ENCODE measurements at places on chromosomes 2 and 18.

- no peak for DNase-seq
Measured at GRCh38 chr18:75406491-75407445, 20.7 kb downstream of the SMIM21 start.

GRCh38 chr2:224122542-224122941 is 83.5 kb upstream of the SERPINE2 start:
- no peak for DNase-seq

GRCh38 chr2:84546551-84546950 is 30.3 kb downstream of the DNAH6 start:
- DNase-seq, result no peak

DNA sequence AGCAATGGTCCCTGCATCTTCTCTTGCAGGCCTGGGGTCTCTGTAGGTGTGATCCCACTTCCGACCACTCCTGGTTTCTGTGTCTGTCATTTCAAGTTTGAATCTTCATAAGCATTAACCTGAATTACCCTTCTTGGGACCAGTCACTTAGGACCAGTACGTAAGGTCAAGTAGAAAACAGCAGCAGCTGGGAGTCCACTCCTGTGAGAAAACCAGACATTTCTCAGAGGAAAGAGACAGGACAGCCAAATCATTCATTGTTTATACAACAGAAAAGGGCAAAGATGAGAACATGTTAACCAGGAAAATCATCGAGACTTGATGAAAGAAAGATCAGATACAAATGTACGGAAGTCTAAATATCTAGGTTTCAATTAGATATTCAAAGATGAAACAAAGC is 163.0 kb downstream of the MREG start:
- DNase-seq, result no peak

DNA sequence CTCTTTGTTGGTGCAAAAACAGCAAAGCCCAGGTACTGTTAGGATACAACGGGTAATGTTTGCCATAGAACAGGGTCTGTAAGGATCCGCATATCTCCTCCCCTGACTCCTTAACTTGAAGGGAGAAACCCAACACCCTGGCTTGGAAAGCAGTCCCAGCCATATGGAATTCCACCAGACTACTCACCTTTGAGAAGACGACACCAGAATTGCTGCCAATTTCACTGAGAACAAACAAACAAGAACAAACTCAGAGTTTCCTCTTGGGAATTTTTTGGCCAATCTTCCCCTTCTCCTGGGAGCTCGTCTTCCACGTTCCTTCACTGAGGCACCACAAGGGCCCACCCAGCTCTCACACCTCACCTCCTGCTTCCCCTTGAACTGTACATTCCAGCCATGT is 29.2 kb downstream of the CAPN14 start:
- no peak for DNase-seq

GRCh38 chr2:25146896-25147295 is 21.5 kb downstream of the POMC start:
- no peak for DNase-seq

GRCh38 chr2:204574486-204574885 is 29.2 kb downstream of the PARD3B start:
- no peak for DNase-seq

- DNase-seq, result no peak
Measured at GRCh38 chr2:15844211-15844801, 96.0 kb upstream of the MYCN start.

- DNase-seq, result no peak
Measured at GRCh38 chr2:224563537-224563936, 21.6 kb downstream of the CUL3 start.

- no peak for DNase-seq
Measured at GRCh38 chr2:221657806-221658205, 85.7 kb upstream of the EPHA4 start.

GRCh38 chr2:231127936-231128335 is 3.1 kb upstream of the HTR2B start:
- no peak for DNase-seq

DNA sequence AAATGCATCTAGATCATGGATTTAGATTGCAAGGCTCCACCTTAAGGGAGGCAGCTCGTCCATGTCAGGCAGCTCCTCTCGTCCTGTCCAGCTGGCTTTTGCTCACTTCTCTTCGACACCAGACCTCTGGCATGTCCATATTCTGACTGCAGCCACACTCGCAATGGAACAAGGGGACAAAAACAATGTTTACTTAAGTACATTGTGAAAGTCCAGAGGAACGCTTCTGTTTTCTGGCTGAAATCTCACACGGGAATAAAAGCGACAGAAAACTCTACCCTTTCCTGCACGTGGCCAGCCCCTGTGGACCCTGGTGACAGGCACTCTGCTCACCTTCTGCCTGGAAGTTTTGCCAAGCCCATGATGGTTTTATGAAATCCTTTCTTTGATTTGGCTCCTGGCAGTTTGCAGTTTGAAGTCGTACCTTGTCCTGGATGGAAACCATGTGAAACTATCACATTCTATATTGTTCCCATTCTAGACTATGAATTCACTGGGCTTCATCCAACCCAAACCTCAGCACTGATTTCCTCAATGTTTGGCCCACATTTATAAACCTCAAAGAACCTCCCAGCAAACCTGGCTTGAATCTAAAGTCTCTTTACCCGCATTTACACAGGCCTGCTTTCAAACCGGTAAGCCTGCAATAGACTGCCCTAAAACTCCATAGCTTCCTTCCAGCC is 134.3 kb upstream of the PIEZO2 start:
- no peak for DNase-seq

GRCh38 chr18:39698436-39698835 is 2132.8 kb upstream of the CELF4 start:
- no peak for DNase-seq

- no peak for DNase-seq
Measured at GRCh38 chr18:63085611-63086010, 234.0 kb downstream of the BCL2 start.

GRCh38 chr18:22005191-22005841 is 164.1 kb upstream of the GATA6 start:
- no peak for DNase-seq

DNA sequence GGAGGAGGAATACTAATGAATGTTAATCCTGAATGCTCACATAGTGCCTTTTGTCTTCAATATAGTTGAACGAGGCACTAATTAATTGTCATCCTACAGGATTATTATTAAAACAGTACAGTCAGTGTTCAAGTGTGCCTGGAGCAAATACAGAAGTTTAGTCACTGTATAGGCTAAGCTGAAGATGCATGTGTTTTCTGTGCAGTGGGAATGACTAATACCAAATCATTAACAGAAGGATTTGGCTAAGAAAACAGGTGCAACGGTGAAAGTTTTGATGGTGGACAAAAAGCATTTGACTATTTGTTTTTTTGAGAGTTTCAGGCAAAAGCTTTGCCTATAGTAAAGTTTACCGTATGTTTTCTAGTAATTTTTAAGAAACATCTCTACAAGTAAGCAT is 62.8 kb downstream of the DCC start:
- no peak for DNase-seq

DNA sequence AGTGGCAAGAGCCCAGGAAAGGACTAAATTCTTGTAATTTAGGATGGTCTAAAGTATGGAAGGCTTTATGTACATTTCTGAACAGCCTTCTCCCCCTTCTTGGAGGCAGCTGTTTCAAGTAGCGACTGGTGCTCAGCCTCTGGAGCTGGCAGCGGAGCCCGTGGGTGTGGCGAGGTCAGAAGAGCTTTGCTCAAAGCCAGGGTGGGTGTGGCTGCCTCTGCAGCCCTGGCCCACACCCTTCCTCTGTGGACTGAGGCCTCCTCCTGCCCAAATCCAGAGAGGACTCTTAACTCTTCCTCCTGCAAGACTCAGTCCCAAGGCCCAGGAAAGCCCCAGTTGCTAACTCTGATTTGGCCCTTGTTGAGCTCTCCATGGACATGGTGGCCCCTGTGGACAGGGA is 202.1 kb upstream of the REV1 start:
- no peak for DNase-seq

- no peak for DNase-seq
Measured at GRCh38 chr2:236430584-236430983, 139.0 kb upstream of the ACKR3 start.

DNA sequence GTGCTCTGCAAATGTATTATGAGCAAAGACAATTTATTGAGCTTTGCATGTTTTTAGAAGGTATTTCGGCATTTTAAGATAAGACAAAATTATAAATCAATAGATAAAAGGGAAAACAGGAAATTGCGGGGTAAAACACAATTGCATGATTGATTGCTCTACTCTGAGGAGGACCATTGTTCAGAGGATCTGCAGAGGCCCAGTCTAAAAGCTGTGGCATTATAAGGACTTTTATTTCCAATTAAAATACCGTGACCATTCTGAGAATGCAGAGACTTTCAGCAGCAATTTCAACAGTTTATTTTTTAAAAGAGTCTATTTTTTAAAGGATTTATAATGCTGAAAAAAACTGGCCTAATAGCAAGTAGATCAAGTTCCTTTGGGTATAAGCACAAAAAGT is 62.0 kb downstream of the TPGS2 start:
- DNase-seq, result no peak

GRCh38 chr2:62465741-62466502 is 40.1 kb downstream of the TMEM17 start:
- DNase-seq, result no peak

DNA sequence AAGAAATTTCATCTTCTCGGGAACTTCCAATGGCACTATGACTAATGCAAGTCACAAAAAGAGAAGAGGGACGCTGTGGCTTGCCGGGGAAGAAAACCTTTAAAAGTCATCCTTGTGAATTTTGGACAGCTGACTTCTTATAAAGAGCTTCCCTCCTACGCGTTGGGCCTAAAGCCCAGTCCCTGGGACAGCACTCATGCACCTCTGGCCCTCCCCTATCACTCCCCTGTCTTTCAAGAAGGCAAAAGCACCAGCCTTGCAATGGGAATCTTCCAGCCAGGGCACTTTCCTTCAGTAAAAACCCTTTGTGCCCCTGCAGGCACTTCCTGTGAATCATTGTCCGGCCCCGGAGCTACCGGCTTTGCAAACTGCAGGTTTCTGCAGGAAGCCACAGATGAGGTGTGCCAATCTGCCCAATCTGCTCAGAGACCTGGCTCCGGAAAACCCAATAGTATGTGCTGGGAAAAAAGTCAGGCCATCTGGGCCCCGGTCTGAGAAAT is 7.1 kb downstream of the MREG start:
- no peak for DNase-seq

DNA sequence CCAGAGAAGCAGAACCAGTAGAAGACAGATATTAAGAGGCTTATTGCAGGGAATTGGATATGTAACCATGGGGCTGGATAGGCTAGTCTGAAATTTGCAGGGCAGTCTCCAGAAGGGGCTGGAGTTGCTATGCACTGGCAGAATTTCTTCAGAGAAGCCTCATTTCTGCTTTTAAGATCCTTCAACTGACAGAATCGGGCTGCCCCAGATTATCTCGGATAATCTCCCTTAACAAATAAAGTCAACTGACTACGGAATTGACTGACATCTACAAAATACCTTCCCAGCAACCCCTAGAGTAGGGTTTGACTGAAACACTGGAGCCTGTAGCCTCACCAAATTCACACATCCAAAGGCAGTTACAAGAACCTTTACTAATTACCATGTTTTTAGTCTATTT is 136.4 kb downstream of the SOCS6 start:
- DNase-seq, result no peak

GRCh38 chr2:213065583-213066442 is 85.6 kb downstream of the IKZF2 start:
- no peak for DNase-seq

DNA sequence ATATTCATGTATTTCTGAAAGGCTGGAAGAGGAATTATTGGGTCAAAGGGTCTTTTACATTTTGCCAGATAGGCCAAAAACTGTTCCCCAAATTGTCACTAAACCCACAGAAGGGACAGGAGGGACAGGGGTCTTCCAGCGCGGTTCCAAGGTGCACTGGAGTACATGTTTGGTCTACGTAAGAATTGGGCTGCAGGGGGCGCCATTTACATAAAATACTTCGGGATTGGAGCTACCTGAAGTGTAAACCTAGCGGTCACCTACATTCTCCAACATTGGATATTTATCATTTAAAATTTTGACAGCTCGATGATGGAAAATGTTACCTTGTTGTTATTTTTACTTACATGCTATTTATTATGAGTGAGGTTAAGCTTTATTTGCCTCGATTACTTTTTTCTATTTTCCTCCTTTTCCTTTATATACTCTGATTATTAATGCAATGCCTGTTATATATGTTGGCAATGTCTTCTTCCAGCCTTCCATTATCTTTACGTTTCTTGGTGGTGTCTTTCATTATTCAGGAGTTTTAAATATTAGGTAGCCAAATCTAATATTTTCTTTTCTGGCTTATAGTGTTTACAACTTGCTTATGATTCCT is 43.0 kb upstream of the RAB6C start:
- DNase-seq, result no peak
